Ureter (tissue), 1 donor: ENCODE measurements at places on chromosomes 6 and 20.

GRCh38 chr6:80465513-80465912, 359.0 kb downstream of the BCKDHB start:
- DNase-seq: no peak

GRCh38 chr6:163389354-163389753, 25.2 kb upstream of the QKI start:
- no peak for DNase-seq

DNA sequence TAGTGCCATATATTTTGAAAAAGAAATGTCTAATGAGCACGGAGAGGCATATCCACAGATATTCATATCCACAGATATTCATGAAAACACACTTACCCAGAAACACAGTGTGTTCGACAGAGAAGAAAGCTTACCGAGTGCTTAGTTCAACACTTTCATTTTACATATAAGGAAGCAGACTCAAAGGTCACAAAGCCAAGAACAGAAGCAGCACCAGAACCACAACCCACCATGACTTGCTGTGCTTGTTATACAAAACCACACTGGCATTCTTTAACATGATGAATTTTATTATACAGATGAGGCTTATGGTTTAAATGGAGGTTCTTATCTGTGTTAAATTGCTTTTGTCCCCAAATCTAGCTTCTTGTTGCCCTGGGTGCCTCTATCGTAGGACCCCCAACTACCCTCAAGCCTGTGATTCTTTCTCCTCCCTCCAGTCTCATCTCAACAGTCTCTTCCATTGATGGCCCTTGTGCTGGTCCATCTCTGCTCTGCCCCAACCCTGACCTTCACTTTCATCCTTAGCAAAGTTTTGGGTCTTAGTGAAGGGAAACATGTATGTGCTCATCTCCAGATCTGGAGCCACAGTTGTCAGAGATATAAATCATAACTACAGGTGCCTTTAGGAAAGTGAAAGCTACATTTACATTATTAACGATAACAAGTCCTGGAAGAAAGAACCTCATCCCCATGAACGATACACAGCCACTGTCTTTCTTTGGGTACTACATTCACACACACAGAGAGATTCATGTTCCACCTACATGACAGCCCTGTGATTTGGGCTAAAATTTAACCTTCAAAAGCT, 40.0 kb downstream of the SF3B5 start:
- DNase-seq: no peak

DNA sequence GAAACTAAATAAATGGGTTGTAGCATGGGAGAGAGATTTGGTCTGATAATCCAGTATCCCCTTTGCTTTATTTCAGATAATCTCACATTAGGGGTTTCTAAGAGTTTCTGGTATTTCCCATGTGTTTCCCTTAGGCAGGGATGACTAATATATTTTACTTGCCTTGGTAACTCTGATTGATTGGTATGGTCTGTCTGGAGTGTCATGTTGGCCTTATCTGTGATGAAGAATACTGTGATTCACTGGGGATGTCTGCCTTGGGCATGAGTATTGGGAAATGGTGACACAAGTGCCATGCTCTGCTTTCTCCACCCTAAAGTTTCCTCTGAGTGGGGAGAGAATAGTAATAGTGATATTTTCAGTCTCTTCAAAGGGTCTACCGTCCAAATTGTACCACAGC, 10.1 kb downstream of the SLC22A2 start:
- no peak for DNase-seq

- DNase-seq: no peak
Measured at GRCh38 chr20:59645761-59646171, 41.4 kb downstream of the PHACTR3 start.

DNA sequence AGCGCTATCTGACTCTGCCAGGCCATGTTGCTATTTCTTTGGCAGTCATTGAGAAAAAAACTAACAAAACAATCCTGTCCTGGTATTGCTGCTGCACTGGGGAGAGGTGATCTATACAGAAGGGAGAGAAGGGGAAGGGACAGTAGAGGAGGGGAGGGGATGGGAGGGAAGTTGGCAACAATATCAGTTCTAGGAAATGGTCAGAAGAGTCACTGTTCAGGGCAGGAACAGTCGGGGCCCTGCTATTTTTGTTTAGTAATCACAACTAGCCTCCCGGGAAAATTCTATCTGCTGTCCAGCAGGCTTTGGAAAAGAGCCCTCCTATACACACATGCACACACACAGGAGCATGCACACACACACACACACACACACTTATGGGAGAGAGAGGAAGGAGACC, 142.3 kb upstream of the CARMIL1 start:
- no peak for DNase-seq

- DNase-seq: no peak
Measured at GRCh38 chr6:28240471-28240870, 11.6 kb downstream of the ZKSCAN4 start.

DNA sequence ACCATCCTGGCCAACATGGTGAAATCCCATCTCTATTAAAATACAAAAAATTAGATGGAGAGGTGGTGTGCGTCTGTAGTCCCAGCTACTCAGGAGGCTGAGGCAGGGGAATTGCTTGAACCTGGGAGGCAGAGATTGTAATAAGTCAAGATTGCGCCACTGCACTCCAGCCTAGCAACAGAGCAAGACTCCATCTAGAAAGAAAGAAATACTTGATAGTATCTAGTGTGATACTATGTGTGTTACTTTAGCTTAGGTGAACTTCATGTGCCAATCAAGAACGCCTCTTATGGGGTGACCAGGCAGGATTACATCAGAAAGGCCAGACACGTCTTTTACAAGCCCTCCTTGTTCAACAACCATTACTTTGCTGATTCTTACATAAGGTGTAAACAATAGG, 107.1 kb downstream of the TMEM170B start:
- DNase-seq: no peak

DNA sequence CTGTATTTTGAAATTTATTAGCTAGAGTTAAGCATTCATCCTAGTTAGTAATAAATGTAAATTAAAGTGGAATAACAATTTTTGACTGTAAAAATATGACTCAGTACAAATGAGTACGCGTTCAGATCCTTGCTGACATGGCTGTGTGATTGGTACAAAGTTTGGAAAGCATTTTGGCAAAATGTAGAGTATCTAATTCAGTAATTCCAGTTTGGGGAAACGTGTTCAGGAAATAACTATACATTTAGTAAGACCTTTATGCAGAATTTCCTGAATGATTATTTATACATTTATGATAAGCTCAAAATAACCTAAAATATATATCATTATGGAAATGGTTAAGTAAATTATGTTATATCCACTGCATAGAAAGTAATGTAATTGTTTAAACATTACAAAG, 8.0 kb downstream of the VTA1 start:
- no peak for DNase-seq

GRCh38 chr6:91412532-91412931, 825.7 kb upstream of the MAP3K7 start:
- DNase-seq: no peak

DNA sequence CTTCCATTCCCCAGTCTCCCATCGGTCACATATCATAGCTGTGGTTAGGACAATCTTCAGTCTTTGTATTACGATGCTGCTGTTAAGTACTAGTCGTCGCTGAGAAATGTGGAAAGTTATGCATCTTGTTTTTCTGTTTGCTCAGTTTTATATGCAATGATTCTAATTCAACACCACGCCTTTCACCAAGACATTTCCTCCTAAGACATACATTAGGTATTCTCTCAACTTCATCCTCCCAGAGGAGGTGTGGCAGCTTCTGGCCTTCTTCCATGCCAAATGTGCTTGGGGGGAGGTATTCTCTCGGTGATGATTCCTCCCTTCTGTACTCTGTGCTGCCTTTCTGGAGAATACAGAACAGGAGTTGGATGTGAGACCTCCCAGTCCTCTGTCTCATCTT, 66.1 kb downstream of the B4GALT5 start:
- DNase-seq: no peak

DNA sequence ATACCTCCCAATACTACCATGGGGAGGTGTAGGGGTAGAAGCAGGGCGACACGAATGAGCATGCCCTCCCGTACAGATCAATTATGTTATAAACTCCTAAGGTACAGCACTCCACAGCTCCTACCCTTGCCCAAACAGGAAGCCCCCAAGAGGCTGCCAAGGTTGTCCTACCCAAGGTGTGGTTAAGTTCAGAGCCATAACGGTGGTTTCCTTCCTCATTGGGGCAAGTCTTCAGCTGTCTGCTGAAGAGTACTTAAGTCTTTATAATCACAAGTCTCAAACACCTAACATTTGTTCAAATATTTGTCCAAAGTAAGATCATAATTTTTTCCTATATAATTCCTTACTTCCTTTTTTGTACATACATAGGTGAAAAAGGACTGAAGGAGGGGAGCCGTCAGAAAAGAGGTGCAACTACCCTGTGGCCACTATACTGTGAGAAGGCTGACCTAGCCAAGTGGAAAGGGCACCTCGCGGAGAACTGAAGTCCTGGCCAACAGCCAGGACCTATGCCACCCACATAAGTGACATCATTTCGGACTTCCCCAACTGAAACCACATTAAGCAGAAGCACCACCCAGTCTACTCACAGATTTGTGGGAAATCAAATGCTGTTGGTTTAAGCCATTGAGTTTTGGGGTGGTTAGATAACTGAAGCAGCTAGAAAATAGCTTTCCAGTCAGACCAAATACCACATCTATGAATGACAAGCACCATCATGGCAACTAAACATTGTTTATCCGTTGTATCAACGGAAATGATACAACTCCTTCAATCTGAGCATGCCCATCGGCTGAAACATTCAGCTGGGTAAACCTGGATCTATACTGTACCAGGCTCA, 2.9 kb upstream of the RAB22A start:
- no peak for DNase-seq

GRCh38 chr6:90449311-90449710, 137.6 kb downstream of the MAP3K7 start:
- no peak for DNase-seq

GRCh38 chr6:41630946-41631345, 7.3 kb upstream of the MDFI start:
- no peak for DNase-seq

DNA sequence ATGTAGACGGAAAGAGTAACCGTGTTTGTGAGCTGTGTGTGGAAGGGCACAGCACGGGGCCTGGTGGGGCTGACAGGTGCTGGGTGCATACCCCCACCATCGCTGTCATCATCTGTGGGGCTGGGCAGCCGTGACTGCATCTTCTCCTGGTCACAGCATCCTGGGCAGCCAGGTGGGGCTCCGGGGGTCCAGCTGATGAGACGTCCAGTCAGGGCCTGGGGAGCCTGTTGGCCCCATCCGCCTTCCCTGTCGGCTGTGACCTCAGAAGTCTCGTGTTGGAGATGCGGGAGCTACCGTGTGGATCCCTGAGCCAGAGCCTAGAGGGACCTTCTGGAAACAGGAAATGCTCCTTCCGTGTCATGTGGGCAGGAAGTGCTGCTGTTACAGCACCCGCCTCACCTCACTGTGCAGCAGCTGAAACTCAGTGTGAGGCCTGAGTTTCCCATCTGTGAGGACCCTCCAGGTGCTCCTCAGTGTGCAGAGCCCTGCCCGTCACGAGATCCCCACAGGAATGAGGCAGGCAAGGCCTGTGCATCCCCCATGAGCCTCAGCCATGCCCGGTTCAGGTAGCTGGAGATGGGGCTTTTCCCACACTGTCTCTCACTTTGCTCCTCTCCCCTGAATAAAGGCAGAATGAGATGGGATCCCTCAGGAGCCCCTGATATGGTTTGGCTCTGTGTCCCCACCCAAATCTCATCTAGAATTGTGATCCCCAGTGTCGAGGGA, 108.7 kb downstream of the ERMARD start:
- DNase-seq: peak; percentile 35

DNA sequence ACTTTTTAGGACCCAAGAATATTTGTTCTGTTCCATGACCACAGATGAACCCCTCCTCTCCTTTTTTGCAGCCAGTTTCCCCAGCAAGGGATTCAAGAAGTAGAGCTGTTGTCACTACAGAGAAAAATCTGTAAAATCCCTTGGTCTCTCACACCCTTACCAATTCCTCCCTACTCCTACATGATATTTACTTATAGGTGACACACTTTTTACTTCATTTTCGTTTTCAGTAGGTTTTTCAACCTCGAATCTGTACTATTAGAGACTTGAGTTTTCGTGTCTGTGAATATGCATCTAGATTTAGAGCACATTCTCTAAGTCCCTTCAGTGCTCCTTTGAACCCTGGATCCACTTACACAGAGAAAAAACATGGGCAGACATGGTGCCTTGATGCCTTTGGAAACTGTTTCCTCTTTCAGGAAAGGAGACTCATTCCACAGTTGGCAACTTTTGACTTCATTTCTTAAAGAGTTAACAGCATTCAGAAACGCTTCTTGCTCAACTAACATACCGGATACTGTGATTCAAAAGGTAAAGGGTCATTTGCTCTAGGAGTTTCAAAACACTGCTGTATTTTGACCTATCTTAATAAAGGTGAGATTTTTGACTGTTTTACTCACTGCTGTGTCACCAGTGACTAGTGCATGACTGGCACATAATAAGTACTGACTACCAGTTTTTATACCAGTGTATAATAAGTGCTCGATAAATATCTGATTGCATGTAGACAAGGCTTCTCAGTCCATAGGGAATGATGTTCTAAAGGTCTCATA, 50.6 kb downstream of the LAMA4 start:
- no peak for DNase-seq

GRCh38 chr6:167238146-167238693, 52.9 kb upstream of the UNC93A start:
- no peak for DNase-seq

DNA sequence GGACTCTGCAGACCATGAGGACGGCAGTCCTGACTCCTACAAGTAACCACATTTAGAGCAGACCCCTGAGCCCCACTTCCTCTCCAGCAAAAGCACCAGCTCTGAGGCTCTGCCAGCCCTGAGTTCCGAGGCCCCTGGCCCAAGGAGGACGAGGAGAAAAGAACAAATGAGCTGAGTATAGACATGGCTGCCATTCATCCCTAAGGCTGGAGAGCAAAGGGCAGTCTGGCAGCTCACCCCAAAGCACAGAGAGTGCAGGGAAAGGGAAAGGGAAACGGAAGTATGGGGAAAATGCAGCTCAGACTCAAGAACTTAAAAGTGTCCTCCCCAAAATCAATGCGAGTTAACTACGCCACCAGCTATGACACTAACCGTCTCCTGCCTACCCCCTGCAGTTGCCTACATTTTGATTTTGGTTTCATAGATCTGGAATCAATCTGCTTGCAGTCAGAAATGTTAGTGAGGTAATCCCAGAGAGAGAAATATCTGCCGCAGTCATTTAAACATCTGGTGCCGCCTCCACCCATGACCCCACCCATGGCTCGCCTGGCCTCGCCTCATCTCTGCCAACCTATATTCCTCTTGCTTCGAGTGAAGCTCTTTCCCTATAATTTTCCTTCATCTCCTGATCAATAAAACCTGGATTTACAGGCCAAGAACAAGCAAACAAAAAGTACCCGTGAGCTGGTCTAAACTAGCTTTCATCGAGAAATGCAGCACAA, 49.6 kb upstream of the AFDN start:
- DNase-seq: no peak

DNA sequence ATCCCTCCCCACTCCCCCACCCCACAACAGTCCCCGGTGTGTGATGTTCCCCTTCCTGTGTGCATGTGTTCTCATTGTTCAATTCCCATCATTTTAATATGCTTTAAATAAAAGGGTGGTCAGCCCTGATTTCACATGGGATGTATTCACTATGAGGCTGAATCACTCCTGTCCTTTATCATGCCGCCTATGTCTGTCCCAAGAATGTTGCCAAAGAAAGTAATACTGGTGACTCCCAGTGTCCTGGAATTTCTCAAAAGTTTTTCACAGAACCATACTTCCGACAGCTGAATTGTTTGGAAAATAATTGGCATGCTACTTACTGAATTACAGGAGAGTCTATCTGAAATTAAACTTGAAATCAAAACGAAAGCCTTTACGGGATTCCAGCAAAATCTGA, 217.7 kb downstream of the HAO1 start:
- no peak for DNase-seq

GRCh38 chr6:143545165-143545564, 33.6 kb upstream of the FUCA2 start:
- DNase-seq: no peak

GRCh38 chr6:47134476-47135189, 92.5 kb upstream of the ADGRF1 start:
- no peak for DNase-seq
